Stimulated activated naive CD4-positive, alpha-beta T cell (primary cell): ENCODE measurements at places on chromosomes 7 and 10.

DNA sequence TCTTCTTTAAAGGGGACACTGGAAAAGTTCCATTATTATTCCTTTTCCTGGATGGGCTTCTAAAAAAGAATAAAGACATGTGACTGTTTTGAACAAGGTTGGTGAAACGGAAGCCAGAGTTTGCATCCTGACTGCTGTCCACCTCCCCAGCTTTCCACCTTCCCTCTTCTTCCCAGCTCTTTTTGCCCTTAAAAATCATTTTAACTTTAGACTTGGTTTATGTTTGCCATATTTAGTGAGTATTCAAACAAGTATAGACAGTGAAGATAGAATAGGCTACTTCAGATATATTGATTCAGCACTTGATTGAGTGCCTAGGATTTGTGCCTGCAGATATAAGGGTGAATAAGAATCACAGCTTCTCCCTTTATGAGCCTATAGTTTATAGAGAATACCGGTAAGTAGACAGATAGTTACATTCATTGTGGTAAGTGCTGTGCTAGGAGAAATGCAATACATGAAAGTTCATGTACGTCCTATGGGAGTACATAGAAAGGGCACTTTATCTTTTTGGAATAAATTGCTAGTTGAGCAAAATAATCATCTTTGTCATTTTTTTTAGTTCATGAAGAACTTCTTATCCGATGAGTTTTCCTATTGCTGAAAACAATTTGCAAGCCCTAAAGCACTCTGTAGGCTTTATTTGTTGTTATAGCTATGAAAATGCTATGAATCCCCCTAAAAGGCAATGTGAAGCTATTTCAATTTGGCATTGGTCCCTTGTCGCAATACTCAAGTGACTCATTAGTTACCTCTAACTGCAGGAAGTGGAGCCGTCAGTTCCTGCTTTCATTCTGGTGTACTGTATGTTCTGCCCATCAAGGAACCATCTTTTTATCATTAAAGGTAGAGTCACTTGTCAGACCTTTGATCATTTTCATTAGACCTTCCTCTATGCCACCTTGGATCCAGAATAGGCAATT, 57.2 kb upstream of the STRIP2 start:
- DNase-seq: no peak

DNA sequence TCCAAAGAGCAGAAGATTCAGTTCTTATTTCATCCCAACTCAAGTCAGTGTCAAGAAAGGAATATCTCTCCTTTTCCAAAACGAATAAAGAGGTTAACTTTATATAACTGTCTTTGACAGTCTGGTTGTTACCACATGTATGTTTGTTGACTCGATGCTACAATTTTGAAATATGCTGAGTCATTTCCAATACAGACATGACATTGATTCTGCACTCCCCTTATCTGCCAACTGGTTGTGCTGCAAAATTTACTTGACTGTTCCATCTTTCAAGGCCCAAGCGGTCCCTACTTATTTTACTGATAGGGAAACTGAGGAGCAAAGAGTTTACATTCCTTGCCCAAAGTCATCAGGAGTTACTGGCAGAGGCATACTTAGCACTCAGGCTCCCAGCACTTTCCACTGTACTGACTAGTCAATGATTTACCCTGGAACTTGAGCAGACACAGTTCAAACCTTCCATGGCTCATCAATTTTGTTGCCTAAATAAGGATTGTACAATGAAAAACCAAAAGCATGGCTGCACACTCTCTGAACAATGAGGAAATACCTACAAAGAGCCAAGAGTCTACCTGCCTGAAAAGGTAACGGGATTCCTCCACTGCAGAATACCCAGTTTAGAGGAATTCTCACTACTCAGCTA, 52.8 kb downstream of the ABLIM1 start:
- DNase-seq: no peak

- DNase-seq: no peak
Observed at GRCh38 chr7:27409311-27409710, 166.7 kb downstream of the EVX1 start.

DNA sequence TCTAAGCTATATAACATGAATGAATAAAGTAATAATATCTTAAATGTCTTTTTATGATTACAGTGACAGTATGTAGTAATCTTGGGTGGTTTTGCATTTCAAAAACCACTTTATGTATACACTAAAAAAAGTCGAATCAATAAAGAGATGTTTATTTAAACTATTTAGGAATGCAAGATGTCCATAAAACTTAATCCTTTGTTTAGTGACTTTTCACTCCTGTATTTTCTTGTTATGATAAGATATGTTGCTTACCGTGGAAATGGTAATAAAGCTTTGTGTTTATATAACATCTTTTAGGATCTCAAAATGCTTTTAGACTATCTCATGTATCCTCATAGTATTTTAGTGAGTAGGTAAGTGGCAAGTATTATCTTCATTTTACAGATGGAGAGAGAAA, 48.5 kb downstream of the SP4 start:
- no peak for DNase-seq

- DNase-seq: no peak
Observed at GRCh38 chr10:50063100-50063499, 4.7 kb upstream of the WASHC2A start.

DNA sequence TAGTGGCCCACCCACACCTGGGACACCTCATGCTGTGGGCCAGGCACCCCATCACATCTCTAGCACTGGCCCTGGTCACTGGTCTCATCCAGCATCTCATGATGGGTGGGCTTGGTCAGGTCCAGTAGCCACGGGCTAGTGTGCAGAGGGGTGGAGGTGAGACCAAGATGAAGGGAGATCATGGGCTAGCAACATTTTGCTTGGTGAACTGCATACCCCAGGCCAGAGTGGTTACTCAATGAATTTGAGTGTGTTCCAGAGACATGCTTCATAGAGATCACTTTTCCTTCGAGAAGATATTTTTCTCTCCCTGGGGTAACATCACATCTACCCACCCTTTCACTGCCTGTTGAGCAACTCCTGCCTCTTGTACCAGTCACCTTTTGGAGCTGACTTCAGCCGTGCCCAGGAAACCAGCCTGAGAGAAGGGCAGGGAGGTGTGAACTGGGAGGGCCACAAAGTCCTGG, 44.2 kb downstream of the MINDY4 start:
- DNase-seq: no peak

DNA sequence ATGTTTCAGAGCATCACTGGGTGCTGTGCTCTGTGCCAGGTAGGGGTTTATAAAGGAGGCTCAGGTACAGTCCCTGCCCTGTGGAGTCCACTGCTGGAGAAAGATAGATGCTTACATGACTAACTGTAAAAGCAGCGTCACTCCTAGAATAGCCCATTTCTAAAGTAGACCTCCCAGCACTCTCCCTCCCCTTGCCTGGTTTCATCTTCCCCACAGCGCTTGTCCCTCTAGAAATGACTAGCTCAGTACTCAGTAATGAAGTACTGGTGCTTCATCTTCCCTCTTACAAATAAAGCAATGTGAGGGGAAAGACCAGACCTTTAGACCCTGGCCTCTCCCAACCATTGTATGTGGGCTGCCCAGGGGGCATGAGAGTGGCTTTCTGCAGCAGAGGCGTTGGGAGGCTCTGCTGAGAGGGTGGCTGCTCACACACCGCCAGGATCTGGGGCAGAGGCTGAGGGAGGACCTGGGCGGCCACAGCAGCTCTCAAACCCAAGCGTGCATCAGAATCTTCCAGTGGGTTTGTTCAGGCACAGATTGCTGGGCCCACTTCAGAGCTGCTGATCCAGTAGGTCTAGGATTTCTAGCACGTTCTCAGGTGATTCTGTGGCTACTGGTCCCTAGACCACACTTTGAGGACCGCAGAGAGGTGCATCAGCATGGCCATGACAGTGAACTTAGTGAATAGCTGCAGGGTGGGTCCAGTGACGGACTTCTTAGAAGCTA, 110.3 kb upstream of the ANLN start:
- no peak for DNase-seq

DNA sequence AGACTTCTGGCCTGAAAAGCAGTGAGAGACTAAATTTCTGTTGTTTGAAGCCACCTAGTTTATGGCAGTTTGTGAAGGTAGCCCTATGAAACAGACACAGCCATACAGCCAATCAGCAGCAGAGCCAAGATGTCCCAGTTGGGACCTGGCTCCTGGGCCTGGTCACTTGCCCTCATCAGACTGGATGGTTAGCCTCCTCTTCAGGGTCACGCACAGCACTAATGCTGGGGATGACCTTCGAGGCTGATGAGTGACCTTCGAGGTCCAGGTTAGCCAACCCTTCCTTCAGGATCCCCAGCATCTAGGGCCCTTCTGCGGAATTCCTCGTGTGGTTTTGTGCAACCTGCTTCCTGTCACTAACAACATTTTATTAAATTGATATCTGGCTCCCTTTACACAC, 229.7 kb downstream of the FANK1 start:
- DNase-seq: no peak
